Stimulated activated naive CD4-positive, alpha-beta T cell treated with Interleukin-2 at 50 U/mL for 16 hours (primary cell): ENCODE measurements at places on chromosomes 11 and 22.

DNA sequence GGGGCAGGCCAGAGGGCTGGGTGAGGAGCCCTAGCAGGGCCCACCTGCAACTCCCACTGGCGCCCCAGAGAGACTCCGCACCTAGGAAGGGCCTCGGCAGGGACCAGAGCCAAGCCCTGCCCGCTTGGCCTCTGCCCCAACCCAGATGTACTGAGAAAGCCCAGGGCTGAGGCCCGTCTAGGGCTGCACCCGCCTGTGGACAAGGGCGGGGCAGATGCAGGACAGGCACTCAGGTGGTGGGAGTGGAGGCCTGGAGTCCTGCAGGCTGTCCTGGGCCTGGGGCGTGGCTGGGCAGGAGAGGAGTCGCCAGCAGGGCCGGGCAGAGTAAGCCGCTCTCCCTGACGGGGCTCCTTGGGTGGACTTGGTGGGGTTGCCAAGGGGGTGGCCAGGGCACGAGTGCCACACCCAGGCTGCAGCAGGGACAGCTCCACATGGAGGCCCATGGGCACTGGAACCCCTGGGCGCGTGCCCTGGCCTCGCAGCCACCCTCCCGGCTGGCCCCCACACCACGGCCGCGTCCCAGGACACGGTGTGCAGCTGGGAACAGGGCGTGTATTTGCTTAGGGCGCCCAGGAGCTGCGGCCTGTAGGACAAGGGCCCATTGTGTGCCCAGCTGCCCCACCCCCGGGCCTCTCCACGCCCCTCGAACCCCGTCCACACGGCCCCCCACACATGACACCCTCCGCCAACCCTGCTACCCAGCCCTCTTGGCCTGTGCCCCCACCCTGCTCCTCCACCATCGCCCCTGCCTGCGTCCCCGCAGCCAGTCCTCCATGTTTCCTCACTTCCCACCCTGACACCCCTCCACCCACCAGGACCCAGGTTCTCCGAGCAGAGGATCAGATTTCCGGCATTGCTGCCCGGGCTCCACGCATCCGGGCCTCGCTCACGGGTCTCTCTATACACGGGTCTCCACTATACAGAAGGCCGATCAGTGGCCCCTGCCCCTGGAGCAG, 11.3 kb upstream of the PIM3 start:
- DNase-seq = no peak

DNA sequence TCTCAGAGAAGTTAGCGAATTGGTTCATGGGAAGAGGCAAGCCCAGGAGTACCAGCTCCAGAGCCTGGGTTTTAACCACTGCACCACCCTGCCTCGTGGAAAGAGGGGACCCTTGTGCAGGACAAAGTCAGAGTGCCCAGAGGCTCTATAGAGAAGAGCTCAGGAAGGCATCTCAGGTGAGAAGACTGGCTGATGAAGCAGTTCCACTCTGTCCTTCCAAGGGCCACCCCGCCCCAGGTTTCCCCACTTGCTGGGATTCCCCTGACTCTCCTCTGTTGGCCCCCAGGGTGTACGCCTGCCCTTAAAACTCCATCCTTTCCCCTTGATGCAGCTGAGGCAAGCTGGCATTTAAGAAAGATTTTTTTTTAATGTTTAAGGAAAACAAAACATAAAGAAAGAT, 265.8 kb downstream of the BUD13 start:
- no peak for DNase-seq

GRCh38 chr11:10208131-10208575, 85.9 kb downstream of the SBF2 start:
- no peak for DNase-seq

GRCh38 chr11:45593992-45594391, 71.4 kb downstream of the CHST1 start:
- DNase-seq = no peak

- peak; percentile 64 for DNase-seq
Observed at GRCh38 chr11:19557720-19558140, 154.9 kb upstream of the NAV2 start.

DNA sequence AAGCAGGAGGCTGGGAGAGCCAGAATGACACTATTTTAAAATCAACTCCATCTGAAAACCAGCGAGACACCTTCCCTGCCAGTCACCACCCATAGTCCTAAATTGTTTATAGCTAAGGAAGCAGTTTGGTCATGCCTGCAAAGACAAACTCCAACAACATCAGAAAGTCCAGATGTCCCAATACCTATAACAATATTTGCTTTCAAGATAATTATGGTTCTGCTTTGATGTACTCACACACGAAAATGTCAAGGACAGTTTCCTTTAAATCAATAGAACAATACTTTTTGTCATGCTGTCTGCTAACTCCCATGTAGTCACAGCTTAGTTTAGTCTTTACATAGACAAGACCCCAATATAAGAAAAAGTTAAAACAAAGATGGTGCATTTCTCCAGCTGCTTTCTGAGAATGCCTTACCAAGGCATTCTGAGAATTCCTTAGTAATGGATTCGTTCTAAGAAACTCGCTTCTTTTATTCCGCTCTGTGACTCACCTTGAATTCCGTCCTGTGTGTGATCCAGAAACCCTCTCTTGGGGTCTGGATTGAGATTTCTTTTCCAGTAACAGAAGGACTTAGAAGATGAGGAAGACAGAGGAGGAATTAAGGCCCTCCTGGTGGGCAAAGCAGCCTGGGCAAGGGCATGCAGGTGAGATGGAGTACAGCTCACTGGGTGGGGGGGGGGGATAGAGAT, 9.6 kb upstream of the SCGB2A2 start:
- DNase-seq = no peak

- DNase-seq = no peak
Observed at GRCh38 chr22:23409976-23410375, 170.1 kb downstream of the IGLL1 start.

GRCh38 chr11:69599502-69599901, 41.5 kb upstream of the CCND1 start:
- DNase-seq = no peak

- DNase-seq = no peak
Observed at GRCh38 chr11:40924915-40925314, 534.5 kb downstream of the LRRC4C start.

- DNase-seq = no peak
Observed at GRCh38 chr11:115724666-115725065, 220.5 kb upstream of the CADM1 start.

- DNase-seq = no peak
Observed at GRCh38 chr11:95892892-95893570, 30.9 kb downstream of the MTMR2 start.

- DNase-seq = no peak
Observed at GRCh38 chr11:71139516-71140205, 112.7 kb downstream of the SHANK2 start.

DNA sequence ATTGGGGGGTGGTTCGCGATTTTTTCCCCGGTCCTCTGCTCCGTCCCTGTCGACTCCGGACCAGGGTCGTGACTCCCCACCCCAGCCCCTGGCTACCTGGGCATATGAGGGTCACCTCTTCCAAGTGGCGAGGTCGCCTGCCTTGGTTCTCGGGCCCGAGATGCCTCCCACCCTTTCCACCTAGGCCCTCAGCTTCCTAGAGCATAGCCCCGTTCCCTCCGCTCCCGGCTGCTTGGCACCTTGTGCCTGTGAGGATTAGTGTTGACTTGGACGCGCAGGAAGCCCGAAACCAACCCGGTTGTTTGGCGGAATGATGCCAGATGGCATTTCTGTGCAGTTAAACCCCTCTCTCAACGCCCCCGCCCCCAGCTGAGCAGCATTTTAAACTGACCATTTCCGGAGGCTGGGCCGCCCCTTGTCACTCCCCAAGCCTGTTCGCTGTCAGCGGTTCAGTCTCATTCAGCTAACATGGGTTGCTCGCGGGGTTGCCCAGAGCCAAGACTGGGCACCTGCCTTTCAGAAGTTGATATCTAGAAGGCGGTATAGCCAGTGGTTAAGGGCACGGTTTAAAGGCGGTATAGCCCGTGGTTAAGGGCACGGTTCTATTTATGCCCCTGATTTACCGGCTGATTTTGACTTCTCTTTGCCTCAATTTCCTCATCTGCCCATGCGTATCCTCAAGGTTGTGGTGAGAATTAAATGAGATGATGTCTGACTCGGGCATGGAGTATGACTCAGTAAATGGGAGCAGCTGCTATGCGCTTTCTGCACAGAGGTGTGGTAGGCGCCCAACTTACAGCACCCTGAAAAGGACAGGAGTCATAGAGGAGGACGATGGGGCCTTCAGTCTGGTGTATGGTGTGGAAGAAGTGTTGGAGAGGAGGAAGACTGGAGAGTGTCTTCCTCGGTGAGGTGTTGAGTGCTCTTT, 639 bp downstream of the INCENP start:
- DNase-seq = no peak

DNA sequence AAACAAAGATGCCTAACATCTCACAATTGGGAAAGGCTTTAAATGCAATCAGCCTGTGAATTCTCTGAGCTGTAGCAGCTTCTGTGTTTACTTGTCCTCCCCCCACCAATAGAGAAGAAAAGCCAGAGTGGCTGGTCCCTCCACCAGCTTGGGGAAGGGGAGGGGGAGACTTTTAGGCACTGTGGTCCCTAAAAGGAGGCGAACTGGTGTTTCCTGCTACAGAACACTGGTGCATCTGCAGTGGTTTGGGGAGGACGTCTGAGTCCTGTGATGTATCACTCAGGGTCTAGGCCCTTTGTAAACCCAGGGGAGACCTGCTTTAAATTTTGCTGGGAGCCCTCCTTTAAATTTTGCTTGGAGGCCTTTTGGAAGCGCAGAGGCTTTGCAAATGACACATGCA, 16.9 kb downstream of the TNRC6B start:
- DNase-seq = no peak

DNA sequence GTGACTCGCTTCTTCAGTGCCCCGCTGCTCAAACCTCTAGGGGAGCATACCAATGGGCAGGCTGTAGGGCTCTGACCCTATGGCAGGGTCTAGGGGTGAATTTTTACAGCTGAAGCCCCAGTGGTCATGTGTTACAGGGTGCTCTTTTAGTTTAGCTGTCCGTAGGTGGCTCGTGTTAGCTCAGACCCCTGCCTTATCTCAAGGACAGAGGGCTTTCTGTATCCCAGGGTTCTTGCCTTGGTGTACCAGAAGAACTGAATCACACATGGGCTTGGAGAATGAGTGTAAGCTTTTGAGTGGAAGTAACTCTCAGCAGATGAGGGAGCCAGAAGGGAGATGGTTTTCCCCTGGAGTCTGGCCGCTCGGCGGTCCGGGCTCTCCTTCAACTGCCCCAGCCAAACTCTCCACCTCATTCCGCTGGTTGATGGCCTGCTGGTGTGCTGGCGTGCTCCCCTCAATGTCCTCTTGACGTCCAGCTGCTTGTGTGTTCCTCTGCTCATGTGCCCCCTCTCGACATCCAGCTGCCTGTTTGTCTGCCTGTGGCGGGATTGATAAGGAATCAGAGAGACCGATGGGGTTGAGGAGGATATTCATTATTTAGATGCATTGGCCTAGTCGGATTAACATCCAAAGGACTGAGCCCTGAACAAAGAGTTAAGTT, 37.5 kb downstream of the BIRC2 start:
- DNase-seq = no peak

- DNase-seq = no peak
Observed at GRCh38 chr11:67033661-67034166, 10.8 kb downstream of the SYT12 start.

GRCh38 chr22:48670731-48671130, 1156.9 kb downstream of the BRD1 start:
- DNase-seq = no peak

- DNase-seq = no peak
Observed at GRCh38 chr22:48795664-48796063, 1032.0 kb downstream of the BRD1 start.

GRCh38 chr11:2541881-2542361, 97.1 kb downstream of the KCNQ1 start:
- DNase-seq = no peak

- DNase-seq = no peak
Observed at GRCh38 chr11:66920978-66921784, 37.0 kb downstream of the PC start.

DNA sequence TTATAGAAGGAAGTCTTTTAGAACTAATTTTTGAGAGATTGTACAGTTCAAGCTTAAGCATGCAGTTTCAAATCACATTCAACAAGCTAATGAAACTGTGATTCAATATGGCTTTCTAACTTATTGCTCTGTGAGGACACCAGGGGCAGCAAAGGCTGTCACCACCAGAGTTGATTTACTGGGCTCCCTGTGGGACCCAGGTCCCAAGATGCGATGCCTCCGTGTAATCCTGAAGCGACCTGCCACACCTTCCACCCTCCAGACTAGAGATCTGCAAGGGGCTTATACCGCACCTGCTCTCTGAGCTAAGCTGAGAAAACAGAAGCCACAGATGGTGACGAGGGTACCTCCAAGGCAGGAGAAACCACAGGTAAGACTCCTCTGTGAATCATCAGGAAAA, 918 bp upstream of the OR51Q1 start:
- no peak for DNase-seq

DNA sequence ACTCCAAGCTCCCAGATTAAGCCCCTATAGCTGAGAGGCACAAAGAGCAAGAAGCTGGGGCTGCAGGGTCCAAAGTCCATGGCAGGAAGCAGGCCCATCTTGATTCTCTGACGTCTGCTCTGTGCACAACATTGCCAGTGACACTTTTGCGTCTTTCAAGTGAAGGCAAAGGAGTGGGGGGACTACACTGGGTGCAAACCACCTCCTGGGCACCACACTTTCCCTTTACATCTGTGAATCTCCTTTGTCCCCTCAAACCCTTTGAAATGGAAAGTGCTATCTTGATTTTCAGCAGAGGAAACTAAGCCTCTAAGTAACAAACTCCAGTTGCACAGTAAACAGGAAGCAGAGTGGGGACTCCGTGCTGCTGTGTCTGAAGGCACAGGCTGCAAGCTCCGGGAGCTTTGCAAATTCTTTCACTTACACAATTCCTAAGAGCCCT, 428.0 kb downstream of the LARGE1 start:
- no peak for DNase-seq

DNA sequence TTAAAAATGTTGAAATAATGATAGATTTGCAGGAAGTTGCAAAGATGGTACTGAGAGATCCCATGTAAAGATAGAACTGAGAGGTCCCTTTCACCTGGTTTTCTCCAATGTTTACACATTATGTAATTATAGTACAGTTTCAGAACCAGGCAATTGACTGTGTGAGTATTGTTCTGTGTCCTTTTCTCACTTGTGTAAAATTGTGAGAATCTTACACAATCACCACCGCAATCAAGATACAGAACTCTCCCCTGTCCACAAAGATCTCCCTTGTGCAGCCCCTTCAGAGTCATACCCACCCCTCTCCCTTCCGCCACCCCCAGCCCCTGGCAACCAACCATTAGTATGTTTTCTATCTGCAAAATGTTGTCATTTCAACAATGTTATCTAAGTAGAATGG, 119.8 kb upstream of the NAV2 start:
- DNase-seq = no peak

DNA sequence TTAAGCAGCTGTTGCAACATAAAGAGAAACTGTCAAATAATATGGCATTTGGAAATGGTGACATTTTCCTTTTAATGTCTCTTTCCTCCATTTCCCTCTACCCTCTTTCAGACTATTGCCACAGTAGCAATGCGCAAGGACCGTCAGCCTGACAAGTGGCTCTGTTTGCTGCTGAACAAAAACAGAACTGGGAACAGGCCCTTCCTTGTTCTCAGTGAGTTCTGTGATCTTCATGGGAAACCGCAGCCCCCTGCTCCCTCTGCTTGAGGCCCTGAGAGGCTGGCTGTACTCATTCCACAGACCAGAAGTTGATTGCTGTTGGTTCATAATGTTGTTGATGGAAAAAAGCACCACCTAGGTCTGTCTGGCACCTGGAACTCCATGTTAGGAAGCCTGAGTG, 559.7 kb downstream of the OPCML start:
- DNase-seq = no peak

- DNase-seq = no peak
Observed at GRCh38 chr11:4665424-4665823, 21.6 kb downstream of the OR51E1 start.
